T-helper 2 cell (primary cell): ENCODE measurements at places on chromosomes 13 and 19.

DNA sequence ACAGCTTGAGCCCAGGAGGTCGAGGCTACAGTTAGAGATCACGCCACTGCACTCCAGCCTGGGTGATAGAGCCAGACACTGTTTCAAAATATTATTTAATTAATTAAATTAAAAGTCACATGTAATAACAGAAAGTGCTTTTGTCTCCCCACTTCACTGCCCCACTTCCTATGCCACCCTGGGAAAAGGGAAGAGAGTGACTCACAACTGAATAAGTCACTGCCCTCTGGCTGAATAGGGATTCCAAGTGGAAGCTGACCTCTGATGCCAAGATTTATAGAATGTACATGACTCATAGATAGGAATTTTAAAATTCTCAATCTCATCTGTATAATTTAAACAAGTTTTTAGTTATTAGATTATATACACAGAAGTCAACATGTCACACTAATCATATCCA, 22.2 kb upstream of the ERVV-1 start:
- DNase-seq, result no peak

DNA sequence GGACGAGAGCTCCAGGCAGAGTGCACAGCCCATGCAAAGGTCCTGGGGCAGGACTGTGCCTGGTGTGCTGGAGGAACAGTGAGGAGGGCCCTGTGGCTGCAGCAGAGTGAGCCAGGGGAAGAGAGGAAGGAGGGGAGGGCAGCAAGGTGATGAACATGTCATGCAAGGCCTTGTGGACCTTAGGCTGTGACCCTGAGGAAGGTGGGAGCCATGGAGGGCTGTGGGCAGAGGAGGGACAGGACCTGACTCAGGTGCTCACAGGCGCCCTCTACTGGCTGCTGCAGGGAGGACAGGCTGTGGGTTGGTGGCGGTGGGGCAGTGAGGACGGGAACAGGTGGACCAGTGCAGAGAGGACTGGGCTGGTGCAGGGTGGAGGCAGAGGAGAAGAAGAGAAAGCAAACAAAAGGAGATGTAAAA, 170.3 kb downstream of the PTPRS start:
- no peak for DNase-seq

DNA sequence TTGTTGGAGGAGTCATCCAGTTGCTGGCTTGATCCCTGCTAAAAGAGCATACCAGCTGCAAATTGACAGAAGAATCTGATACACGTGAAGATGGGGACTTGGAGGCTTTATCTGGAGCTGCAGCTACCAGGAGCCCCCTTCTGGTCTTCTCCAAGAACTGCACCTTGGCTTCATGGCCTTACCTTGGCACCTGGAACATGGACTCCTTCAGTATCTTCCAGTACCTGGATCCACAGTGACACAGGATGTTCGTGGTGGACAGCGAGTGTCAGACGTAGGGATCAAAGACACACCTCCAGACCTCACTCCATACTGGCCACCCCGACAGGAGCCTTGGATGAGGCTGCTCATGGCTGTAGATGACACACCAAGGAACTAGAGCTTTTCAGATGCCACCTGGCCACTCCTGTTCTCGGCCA, 9.9 kb upstream of the ACSBG2 start:
- DNase-seq, result peak; percentile 30

- no peak for DNase-seq
These were observed 93.1 kb downstream of the PCDH17 start for GRCh38 chr13:57724486-57725272.

GRCh38 chr19:18280247-18281081, 958 bp downstream of the JUND start:
- peak; percentile 66 for DNase-seq

DNA sequence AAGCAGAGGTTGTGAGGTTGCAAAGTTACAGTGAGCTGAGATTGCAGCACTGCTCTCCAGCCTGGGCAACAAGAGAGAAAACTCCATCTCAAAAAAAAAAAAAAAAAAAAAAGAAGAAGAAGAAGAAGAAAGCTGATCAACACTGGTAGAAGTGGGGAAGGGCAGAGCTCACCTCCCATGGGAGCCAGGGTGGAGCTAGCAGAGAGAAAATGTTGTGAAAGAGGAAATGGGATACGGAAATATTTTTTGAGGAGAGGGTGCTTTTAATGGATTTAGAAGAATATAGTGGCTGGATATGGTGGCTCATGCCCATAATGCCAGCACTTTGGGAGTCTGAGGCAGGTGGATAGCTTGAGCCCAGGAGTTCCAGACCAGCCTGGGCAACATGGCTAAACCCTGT, 6.8 kb downstream of the GPR42 start:
- DNase-seq, result no peak

DNA sequence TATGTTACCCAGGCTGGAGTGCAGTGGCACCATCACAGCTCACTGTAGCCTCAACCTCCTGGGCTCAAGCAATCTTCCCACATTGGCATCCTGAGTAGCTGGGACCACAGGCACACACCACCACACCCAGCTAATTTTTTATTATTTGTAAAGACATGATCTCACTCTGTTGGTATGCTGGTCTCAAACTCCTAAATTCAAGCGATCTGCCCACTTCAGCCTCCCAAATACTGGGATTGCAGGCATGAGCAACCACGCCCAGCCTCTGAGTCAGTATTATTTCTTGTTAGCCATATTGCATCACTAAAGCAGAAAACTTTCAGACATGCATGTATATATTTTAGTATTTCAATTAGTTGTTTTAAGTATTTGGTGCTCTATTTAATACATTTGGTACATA, 376.4 kb downstream of the GPC6 start:
- no peak for DNase-seq

- no peak for DNase-seq
These were observed 91.1 kb downstream of the RAB20 start for GRCh38 chr13:110470272-110471009.

DNA sequence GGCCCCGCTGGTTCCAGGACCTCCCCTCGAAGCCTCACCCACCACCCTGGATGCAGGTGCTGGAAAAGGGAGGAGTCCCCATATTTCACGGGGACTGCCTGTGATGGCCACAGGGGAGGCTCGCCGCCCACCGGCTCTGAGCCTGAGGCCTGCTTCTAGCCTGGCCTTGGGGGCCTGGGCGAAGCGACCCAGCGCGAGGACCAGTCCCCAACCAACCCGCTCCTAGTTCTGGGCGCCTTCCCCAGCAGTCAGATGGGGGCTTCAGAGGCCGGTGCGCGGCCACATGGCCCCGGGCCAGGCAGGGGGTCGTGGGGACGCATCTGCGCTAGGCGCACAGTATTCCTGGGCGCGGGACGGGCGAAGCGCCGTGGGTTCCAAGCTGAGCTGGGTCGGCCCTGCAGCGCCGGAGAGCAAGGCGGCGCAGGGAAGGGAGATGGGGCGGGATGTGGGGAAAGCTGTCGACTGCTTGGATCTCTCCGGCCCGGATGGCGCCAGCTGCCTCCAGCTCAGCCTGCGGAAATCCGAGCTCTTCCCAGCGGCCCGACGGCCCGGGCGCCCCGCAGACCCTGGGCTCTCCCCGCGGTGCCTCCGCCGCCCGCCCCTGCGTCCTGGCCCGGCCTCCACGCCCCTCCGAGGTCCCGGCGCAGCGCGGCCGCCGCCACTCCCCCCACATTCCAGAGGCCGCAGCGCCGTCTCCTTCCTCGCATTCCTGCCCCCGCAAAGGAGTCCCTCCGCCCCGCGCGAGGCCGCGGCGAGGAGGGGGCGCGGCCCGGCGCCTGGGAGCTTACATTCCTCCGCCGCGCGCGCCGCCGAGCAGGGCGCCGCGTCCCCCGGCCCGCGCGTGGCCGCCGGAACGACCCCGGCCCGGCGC, at the start of gene WTIP:
TSS of gene WTIP (plus strand) at position 788 of the 871 bp plus-strand sequence. CDS start 217 bp downstream, outside the sequence.
- no peak for DNase-seq

DNA sequence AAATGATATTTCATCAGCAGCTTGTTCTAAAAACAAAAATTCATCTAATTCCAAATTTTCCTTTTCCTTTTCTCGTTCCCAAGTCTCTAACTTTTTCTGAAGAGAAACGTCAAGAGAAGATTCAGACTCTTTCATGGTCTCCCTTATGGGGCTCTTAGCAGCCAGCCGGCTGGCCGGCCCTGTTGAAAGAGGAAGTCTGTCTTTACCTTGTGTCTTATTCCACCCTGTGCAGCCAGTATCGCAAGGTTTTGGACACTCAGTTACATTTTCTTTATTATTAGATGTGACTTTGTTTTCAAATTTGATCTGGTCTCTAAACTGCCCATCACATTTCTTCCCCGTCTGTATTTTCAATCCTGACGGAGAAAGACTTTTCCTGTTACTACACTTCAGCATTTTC, 142.3 kb downstream of the RNF17 start:
- DNase-seq, result no peak

DNA sequence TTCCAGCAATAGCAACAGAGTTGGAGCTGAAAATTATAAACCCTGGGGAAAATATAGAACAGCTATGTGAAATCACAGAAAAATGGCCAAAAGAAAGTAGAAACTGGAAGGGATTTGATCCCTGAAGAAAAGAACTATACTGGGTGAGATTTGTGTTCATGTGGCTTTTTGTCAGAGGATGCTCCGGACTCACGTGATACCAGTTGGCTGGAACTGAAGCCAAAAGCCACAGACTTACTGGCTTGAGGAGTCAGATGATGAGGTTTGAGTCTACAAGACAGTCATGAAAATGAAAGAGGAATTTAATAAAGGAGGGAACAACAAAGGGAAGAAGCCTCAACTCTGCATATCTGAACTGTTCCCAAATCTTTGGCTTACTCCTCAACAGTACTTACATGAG, 427.1 kb downstream of the GPC5 start:
- no peak for DNase-seq

DNA sequence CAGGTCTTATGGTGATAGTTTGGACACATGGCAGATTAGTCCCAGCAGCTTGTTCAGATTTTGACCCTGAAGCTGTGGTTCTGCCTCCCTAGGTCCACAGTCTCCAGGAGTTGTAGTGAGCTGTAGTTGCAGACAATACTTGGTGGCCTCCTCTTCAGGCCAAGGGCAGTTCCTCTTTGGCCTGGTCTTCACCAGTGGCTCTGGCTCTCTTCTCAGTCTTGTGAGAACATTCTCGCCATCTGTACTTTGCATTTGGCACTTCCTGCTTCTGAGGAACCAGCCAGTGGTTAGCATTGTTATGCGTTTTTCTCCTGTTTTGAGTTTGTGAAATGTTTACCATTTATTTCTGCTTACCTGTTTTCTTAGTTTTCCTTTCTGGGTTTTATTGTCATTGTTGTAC, 40.7 kb downstream of the PCCA start:
- DNase-seq, result no peak

DNA sequence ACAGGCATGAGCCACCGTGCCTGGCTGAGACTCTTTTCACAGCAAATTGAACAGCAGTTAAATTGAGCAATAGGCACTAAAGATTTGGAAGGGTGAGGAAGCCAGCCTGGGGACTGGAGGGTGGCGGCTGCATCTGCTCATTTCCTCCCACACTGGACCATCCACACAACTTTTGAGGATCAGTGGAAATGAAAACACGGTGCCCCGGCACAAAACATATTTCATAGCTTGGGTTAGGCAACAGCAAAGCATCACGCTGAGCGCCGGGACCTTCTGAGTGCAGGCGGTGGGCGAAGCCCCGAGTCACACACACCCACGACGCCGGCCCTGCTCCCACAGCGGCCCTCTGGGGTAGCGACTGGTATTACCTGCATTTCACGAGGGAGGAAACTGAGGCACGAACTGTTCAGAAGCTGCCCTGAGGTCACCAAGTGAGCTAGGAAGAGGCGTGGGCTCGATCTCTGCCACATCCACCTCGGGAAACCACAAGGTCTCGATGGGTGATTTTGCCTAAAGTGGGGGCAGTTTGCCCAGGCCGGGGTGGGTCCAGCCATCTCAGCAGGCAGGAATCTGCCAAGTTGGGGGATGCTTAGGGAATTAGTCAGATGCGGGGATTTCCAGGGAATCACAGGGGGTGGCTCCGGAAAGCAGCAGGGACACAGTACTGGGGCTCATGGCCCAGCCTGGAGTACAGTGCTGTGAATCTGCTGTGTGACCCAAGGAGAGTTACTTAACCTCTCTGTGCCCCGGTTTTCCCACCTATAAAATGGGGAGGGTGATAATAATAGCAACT, 3.5 kb upstream of the SBNO2 start:
- no peak for DNase-seq

GRCh38 chr19:30358319-30358718, 13.9 kb upstream of the ZNF536 start:
- no peak for DNase-seq

GRCh38 chr13:102870677-102871415, 25.0 kb downstream of the ERCC5 start:
- peak; percentile 58 for DNase-seq

- no peak for DNase-seq
These were observed 20.1 kb downstream of the PCCA start for GRCh38 chr13:100108913-100109507.

GRCh38 chr13:43720780-43721397, 65.9 kb downstream of the ENOX1 start:
- no peak for DNase-seq

DNA sequence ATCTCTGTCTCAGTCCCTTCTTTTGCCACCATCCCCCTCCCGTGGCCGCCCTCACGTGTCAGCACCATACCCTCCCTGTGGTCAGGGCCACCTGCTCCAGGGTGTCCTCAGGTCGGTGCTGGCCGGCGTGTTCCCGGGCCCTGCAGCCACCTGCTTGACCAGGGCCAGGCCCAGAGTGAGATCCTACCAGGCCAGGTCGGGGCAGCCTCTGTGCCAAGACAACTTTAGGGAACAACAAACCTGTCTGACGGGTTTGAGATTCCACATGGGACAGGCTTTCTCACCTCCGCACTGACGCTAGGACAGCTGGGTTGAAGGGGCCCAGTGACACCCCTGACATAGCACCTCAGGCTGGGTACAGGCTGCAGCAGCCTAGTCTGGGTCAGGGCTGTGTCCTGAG, 7.5 kb upstream of the SBNO2 start:
- DNase-seq, result no peak

- DNase-seq, result no peak
These were observed 1.5 kb upstream of the GRWD1 start for GRCh38 chr19:48444129-48444935.

DNA sequence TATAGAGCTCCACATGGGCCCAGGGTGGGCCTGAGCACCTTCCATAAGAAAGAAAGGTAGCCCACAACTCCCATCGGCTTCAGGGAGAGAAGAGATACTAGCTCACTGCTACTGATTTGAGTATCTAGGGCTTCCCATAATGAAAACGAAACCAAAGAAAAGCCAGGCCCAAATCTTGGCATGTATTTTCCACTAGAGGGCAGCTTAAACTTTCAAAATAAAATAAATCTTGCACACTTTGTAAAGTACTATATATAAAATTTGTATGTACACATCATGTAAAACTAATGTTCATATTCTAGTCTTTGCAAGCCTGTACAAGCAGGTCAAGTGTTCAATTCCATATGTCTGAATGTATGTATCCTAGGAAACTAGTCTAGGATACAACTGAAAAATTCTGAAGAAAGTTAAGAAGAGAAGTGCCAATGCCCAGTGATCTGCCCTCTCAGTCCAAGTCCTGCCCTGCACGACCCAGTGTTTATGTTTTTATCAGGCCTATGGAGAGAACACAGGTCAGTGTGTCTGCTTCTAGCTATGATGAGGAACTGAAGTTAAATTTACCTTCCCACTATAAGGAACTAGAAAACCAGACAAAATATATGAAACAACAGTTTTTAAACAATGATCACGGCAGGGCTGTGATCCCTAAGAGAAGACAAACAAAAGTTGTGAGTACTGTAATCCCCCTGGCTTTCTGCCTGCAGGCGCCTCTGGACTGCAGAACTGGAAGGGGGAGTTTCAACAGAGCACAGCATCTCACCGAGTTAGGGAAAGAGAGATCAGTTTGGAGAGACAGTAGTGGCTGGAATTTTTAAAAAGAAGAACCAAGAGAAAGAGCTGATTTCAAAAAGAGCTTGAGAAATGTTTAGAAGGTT, 475.7 kb downstream of the UQCRFS1 start:
- no peak for DNase-seq

- no peak for DNase-seq
These were observed 379.0 kb downstream of the EFNB2 start for GRCh38 chr13:106156468-106156867.
